ENCODE measurements at places on chromosomes 1 and 21. TPM values are rescaled to one million over a fixed set of nuclear protein-coding genes. Genes with fewer than 3 reads are reported as not detected.

The CD1E gene
- total RNA-seq = not detected

The NBPF6 gene
- not detected for total RNA-seq

The ETNK2 gene
- total RNA-seq = 5.2 TPM

The PLXNA2 gene
- total RNA-seq = 4.1 TPM

The HSPB7 gene
- total RNA-seq = 2.9 TPM
